NB4 (cell line): ENCODE measurements at places on chromosomes 2 and 18.

- DNase-seq, result no peak
These were observed 21.4 kb upstream of the RHOB start for GRCh38 chr2:20425371-20425881.

GRCh38 chr2:158967731-158968395 lies 577 bp upstream of the TANC1 start:
- DNase-seq, result no peak

GRCh38 chr2:136423516-136423996 lies 305.6 kb upstream of the CXCR4 start:
- DNase-seq, result peak; percentile 76

DNA sequence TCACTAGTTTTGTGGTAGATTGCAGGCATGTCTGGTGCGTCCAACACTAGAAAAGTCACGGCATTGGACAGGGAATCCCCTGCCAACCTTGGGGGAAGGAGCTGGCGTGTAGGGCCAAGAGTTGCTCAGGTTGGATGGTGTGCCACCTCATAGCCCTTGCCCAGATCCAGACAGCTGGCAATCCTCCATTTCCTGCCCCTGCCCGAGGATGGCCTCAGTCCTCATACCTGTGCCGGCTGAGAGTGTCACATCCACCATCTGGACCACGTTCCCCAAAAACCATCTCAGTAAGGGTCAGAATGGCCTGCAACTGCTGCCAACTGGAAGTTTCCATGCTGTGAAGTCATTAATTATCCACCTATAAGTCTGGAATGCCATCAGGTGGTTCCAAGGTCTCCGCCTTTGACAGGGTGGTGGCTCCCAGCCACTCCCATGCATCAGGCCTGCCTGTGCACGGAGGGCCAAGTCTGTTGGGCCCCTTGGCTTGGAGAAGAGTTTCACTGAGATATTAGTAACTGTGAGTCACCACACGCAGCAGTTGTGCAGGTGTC lies 55.0 kb downstream of the IMPA2 start:
- DNase-seq, result no peak

DNA sequence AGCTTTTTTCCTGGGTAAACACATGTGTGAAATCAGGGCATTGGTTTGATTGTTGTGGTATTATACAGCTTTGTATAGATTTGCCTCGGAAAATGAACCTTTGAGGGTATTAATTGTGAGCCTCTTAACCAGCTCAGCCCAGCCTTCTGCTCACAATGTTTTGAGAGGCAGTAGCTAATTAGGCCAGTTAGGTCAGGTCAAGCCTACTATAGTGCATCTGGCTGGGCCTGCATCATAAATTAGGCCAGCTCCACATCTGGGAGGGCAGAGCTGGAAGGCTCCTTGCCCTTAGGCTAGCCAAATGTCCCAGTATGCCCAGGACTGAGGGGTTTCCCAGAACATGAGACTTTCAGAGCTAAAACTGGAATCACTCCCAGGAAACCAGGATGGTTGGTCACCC lies 43.0 kb downstream of the LRATD1 start:
- no peak for DNase-seq

GRCh38 chr2:64491426-64491825 lies 32.7 kb upstream of the AFTPH start:
- DNase-seq, result no peak

- DNase-seq, result no peak
These were observed 179.7 kb downstream of the GBX2 start for GRCh38 chr2:235988271-235989015.

- DNase-seq, result no peak
These were observed 21.4 kb downstream of the EN1 start for GRCh38 chr2:118826093-118826492.

- no peak for DNase-seq
These were observed 440.6 kb downstream of the FBXO15 start for GRCh38 chr18:73707035-73707434.

DNA sequence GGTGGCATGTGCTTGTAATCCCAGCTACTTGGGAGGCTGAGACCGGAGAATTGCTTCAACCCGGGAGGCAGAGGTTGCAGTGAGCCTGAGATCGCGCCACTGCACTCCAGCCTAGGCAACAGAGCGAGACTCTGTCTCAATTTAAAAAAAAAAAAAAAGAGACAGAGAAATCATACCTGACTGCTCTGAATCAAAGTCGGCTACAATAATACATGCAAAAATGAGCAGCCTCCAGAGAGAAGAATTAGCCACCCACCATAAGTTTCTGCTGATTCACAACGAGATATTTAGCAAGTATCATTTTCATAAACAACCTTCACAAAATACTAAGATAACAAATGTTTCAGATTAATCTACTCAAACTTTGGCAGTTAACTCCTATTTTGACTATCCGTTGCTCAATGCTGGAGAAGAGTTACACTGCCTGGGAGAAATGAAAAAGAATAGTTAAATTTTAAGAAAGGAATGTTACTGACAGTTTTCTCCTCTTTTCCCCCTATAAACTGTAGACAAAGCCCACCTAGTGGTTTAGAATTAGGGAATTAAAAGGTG lies 1.5 kb downstream of the OSBPL1A start:
- peak; percentile 6 for DNase-seq

DNA sequence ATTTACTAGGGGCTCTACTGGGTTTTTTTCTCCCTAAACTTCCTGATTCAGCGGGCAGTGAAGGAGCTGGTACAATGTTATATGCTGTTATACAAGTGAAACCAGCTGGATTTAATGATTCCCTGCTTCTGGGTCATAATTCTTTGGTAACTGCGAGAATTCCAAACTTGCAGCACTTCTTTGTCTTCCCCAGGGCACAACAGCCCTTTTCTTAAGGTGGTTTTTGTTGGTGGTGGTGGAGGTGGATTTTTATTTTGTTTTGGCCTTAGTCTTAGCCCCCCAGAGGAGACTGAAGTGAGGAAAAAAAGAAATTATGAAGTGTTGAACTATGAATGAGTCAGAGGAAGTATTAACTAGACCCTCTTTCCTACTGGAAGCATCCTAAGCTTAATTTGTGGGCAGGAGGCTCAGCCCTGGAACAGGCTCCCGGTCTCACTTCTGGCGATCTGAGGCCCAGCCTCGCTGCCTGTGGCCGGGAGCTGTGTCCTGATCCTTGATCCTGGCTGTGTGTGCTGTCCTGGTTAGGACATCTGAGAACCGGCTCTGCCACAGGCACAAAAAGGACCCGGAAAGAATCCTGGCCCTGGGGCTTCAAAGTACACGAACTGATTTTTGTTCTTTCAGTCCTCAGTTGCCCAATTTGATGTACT lies 141.9 kb downstream of the LYPD6B start:
- DNase-seq, result no peak

- no peak for DNase-seq
These were observed 31.6 kb upstream of the MAP3K20 start for GRCh38 chr2:173043897-173044519.

- no peak for DNase-seq
These were observed 146.0 kb downstream of the SETBP1 start for GRCh38 chr18:44826418-44827259.

DNA sequence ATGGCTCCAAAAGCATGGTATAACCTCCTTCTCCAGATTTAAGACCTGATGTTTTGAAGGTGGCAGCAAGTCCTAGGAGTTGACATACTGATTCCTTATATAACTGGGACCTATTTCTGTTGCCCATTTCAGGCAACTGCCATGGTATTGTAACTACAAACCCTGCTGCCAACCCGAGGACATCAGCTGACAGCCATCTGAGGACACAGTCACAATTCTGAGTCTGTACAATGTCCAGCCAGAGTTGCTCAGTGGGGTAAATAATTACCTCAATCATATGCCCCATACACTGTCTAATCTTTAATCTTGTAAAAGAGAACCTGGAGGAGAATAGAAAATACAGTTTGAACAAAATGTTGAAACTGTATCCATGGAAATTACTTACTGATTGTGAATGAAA lies 8.7 kb upstream of the GAREM2 start:
- DNase-seq, result no peak
